SHP77 (cell line): ENCODE measurements at places on chromosomes 5 and 9.
A peak's percentile ranks its signal among the peaks of the same experiment; 100 is the strongest.

- no peak for DNase-seq
These were observed 647.8 kb downstream of the CDH9 start for GRCh38 chr5:26390608-26391007.

DNA sequence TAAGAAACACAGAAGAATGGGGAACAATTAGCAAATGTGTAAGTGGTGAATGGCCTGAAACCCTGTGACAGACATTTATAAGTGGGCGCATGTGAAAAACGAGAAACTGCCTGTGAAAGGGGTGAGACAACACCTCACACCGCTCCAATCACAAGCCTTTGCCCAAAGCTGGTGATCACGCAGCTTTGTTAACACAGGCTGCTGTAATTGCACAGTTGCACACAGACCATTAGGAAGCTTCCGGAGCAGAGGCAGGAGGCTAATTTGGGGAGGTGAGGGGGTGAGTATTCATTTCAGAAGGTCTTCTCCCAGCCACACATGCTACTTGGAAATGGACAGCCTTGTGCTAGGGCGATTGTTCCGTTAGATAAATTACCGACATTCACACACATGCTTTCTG lies 294.0 kb downstream of the MED10 start:
- DNase-seq = peak; percentile 10

DNA sequence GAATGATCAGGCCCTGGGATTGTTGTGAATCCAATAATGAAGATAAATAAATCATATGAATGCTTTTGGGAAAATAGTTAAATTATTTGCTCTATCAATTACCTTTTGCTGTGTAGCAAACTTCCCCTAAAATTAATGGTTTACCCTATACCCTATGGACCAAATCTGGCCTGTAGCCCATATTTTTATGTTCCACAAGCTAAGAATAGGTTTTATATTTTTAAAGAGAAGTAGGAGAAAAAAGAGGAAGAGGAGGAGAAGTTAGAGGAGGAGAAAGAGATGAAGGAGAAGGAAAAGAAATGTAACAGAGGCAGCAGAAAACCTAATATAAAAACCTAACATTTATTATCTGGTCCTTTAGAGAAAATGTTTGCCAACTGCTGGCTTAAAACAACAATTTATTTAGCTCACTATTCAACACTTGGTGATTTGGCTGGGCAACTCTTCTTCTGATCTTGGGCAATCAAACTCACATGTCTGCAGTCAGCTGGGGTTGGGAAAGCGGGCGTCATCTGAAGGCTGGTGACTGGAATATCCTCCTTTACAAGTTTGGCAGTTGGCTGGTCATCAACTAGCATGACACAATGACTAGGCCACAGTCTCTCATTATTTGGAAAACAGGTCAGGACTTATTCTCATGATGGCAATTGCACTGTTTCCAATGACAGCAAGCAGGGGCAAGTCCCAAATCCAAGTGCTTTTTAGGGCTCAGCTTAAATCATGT lies 522.9 kb downstream of the RASEF start:
- no peak for DNase-seq

DNA sequence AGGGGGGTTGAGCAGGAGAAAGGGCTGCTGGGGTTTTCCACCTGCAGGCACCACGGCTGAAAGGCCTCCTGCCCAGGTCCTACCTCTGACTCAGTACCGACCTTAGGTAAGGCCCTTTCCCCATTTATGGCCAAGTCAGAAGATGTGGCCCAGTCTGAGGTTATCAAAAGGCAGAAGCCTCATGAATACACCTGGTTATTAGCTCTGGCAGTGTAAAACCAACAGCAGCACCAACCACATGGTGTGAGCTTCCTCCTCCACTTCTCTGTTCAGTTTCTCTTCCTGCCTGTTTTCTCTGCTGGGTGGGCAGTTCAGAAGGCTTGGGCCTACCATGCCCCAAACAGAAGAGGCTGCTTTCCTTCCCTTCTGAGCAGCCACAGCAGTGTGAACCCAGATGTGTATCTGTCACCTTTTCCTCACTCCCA lies 86.9 kb downstream of the UGCG start:
- DNase-seq = no peak

DNA sequence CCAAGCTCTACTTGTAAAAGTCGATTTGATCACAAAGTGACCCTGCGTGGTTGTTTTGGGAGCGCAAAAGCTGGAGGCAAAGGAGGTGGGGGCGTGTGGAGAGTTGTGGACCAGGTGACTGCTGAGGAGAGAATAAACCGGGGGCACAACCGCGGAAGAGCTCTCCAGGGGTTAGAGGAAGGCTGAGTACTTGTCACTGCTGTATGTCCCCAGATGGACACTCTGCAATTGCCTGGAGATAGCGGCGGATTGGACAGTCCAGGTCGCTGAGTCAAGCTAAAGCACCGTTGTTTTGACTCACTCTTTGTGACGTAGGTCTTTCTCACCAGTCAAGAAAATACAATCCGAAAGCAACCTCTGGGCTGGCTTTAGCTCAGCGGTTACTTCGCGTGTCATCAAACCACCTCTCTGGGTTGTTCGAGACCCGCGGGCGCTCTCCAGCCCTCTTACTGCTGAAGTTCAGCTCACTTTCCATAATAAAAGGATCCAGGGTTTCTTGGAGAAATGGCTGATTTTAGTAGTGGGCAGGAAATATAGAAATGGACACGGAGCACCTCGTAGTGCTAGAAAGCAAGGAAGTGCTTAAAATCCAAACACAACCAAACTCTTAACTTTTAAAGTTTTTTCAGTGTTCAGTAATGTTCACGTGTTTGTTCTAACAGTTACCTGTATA lies 25.7 kb downstream of the ZMAT2 start:
- peak; percentile 86 for DNase-seq
